Stimulated activated naive CD8-positive, alpha-beta T cell treated with anti-CD3 and anti-CD28 coated beads, Interleukin-15, Interleukin-2, amounts not matched to agents 100 U/mL and 50 U/mL, for 24 hours (primary cell): ENCODE measurements at places on chromosomes 3 and 15.

DNA sequence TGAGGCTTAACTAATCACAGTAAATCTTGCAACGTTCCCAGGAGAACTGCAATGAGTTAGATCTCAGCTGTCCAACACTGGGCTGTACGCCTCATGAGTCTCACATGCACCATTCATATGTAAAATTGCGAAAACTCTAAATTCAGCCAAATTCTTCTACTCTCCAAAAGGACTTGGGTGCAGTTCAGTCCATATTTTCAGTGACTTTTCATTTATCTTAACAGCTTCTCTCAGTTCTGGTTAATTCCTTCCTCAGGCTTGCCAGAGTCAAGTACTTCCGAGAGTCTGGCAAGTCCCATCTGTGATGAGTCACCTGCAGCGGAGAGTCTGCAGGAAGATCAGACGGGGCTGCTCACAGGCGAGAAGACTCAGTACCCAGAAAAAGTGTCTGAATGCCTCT is 11.5 kb downstream of the CCDC80 start:
- DNase-seq: peak; percentile 13

GRCh38 chr3:58520403-58521335 is 16.3 kb downstream of the ACOX2 start:
- no peak for DNase-seq

DNA sequence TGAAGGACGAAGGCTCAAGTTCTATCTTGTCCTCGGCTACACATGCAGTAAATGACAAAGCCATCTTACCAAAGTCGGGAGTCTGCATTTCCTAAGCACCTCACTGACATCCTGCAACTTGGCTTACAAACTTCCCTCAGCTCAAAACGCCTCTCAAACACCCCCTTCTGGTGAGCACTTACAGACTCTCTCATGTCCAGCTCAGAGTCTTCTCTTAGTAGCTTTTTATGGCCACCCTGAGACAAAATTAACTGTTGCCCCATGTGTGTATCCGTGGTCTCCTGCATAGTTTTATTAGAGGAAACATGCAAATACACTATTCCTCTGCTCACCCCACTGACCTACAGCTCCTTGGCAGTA is 819.7 kb downstream of the FHIT start:
- DNase-seq: no peak

- DNase-seq: no peak
Measured at GRCh38 chr15:33007303-33007855, 187.1 kb downstream of the FMN1 start.

DNA sequence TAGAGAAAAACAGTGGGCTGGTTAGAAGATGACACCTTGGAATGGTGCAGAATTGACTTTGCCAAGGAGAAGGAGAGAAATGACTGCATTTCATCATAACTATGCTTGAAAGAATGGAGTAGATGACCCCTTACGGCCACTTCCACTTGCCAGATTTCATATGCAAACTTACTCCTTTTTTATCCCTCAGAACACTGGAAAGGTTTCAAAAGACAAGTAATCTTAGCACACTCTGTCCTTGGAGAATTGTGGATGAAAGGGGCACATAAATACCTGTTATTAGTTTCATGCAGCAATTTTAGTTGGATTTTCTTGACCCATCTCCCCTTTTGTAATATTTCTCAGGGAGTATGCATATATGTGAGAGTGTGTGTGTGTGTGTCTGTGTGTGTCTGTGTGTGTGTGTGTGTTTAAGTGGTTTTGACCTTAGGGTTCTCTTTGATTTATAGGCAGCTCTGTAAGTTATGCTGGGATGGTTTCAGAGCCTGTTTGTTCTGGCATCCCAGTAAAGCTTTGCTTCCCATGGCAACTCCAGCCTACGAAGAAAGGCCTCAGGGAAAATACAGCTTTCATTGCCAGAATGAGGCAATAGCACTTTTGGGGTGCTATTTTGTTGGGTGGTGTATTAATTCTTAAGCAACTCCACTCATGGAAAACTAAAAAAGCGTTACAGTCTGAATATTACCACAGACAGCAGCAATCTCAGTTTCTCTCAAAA is 122.2 kb upstream of the TP63 start:
- DNase-seq: no peak

- peak; percentile 9 for DNase-seq
Measured at GRCh38 chr3:14565868-14566588, 25.9 kb upstream of the GRIP2 start.

DNA sequence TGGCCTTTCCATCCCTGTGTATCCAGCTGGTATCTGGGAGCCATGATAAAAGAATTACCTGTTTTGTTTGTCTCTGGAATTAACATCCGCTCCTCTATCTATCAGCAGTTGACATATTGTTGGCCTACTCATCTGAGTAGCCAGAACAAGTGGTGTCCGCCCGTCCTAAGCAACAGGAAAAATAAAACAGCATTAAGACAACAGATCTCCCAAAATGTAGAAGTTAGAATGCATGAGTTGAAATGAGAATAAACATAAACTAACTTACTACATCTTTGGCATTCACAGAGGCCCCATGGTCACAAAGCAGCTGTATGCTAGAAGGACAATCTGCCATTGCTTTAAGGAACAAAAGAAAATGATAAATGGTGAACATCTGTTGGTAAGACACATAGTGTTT is 75.9 kb downstream of the UACA start:
- no peak for DNase-seq

GRCh38 chr3:96700322-96701315 is 113.8 kb upstream of the EPHA6 start:
- DNase-seq: no peak

GRCh38 chr3:53153980-53154379 is 7.0 kb upstream of the PRKCD start:
- no peak for DNase-seq
